ENCODE measurements at places on chromosomes 16 and 17.

- no peak for DNase-seq
Measured at GRCh38 chr17:17309356-17309755, 6.2 kb downstream of the NT5M start.

- DNase-seq, result no peak
Measured at GRCh38 chr16:85206472-85207356, 94.4 kb upstream of the CIBAR2 start.

GRCh38 chr17:35942588-35943186 is 826 bp downstream of the LYZL6 start:
- DNase-seq, result no peak

- DNase-seq, result no peak
Measured at GRCh38 chr16:85174871-85175723, 62.8 kb upstream of the CIBAR2 start.
